Caki2 (cell line): ENCODE measurements at places on chromosomes 1 and 21. TPM values are rescaled to one million over a fixed set of nuclear protein-coding genes. Genes with fewer than 3 reads are reported as not detected.

DNA sequence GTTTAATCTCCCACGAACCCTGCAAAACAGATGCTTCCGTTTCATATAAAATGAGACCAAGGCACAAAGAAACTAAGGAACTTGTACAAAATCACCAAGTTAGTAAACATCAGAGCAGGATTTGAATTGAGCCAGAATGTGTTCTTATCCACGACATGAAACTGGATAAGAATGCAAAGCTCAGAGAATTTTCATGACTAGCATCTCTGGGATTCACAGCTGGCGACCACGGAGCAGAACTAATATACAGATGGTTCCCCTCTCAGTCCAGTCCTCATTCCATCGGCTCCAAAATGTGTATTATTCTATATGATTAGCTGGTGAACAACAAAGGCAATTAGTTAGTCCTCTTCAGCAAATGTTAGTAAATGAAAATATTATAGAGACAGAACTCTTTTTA is 72.3 kb upstream of the ERG start:
- no peak for DNase-seq

DNA sequence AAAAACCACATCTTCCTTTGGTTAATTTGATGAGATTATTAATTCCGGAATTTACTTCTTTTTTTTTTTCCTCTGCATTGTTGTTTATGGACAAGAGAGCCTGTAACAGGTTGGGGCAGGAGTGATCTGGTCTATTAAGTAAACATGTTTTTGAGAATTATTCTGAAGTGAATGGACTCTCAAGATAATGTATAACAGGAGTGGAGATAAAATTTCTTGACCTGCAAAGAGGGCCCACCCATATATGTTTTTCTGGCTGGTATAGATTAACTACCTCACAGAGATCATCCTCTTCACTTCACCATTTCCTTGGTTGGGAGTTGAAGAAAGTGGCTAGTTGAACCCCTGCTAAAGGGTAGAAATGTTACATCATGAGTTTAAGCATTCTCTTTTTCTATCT is 10.7 kb downstream of the DDI2 start:
- DNase-seq: no peak

DNA sequence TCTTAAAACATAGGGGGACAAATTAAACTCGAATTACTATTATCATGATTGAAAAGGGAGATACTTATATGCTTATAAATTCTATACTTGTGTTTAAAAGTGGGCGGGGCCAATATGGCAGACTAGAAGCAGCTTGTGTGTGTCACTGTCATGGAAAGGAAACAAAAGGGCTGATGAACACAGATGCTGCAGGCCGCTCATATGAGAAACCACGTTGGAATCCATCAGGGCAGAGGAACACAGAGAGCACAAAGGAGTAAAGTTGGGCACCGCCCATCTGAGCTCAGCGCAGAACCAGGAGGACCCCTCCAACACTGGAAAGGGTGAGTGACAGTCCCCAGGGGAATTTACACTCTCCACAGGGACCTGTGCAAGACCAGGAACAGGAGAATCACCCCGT is 107.0 kb downstream of the SLC5A9 start:
- DNase-seq: no peak

- DNase-seq: no peak
Observed at GRCh38 chr1:107095647-107096046, 39.2 kb downstream of the PRMT6 start.

TTC22 gene
- total RNA-seq: not detected in 2 replicates

LYPD8 gene
- not detected in 2 replicates for total RNA-seq
